A673 (cell line): ENCODE measurements at places on chromosomes 1 and 21.

- peak; percentile 56 for DNase-seq
Measured at GRCh38 chr1:41282679-41283317, 40.7 kb upstream of the SCMH1 start.

DNA sequence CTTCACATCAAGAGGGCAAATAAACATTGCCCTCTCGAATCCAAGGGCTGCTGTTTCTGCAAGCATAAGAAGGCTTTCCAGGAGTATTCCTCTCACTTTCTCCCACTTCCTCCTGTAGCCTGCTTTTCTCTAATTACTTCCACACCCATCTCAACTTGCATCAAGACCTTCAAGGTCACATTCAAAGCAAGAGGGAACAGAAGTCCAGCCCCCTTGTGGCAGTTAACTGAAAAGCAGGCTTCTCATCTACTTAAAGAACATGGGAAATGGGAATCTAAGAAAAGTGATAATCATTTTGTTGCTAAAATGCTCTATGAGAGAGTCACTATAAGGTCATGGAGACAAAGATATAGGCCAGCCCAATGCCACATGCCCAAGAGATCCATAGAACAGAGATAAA is 874.4 kb downstream of the KCNT2 start:
- DNase-seq: peak; percentile 41

GRCh38 chr1:200699871-200700270 is 30.2 kb upstream of the DDX59 start:
- peak; percentile 86 for DNase-seq

- peak; percentile 35 for DNase-seq
Measured at GRCh38 chr1:94396356-94397010, 21.7 kb upstream of the ABCD3 start.

- no peak for DNase-seq
Measured at GRCh38 chr1:96220651-96221050, 500.9 kb upstream of the PTBP2 start.

DNA sequence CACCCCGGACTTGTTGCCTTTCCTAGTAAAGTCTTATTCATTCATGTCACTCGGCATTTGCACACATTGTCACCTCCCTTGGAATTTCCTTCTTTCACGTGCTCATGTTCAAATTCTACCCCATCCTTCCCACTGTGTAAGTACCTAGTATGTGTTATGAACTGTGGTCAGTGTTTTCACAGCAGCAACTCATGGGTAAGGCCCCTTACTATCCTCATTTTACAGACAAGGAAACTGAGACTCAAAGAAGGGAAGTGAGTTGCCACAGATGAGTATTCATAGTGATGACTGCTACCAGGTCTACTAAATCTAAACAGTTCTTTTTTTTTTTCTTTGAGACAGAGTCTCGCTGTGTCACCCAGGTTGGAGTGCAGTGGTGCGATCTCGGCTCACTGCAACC is 10.5 kb downstream of the CITED4 start:
- no peak for DNase-seq

- DNase-seq: no peak
Measured at GRCh38 chr1:213622365-213623063, 365.3 kb upstream of the PROX1 start.

DNA sequence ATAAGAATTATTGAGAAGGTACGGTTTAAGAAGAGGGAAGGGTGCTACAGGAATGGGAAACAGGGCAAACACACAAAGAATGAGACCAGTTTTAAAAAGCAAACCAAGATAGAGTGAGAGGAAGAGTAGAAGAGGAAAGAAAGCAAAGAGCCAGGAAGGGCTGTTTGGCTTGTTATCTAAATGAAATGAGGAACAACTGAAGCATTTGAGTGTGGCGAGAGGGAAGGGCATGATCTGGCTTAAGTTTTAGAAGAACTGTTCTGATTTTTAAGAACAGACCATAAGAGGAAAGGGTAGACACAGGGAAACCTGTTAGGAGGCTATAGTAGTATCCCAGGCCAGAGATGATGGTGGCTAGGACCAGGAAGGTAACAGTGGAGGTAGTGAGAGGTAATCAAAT is 73.8 kb downstream of the TUT4 start:
- no peak for DNase-seq

DNA sequence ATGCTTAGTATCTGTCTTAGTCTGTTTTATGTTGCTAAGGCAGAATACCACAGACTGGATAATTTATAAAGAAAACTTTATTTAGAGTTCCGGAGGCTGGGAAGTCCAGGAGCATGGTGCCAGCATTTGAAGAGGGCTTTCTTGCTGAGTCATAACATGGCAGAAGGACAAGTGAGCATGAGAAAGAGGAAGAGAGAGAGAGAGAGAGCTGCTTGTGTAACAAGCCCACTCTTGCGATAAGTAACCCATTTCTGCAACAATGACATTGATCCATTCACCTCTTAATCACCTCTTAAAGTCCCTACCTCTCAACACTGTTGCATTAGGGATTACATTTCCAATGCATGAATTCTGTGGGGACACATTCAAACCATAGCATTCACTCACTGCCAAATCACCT is 11.7 kb upstream of the MYOCOS start:
- DNase-seq: no peak

GRCh38 chr21:32666258-32666657 is 54.1 kb upstream of the CFAP298 start:
- DNase-seq: no peak

- no peak for DNase-seq
Measured at GRCh38 chr1:31957701-31958674, 19.8 kb upstream of the PTP4A2 start.

GRCh38 chr1:183550915-183551314 is 39.3 kb downstream of the NCF2 start:
- DNase-seq: no peak

DNA sequence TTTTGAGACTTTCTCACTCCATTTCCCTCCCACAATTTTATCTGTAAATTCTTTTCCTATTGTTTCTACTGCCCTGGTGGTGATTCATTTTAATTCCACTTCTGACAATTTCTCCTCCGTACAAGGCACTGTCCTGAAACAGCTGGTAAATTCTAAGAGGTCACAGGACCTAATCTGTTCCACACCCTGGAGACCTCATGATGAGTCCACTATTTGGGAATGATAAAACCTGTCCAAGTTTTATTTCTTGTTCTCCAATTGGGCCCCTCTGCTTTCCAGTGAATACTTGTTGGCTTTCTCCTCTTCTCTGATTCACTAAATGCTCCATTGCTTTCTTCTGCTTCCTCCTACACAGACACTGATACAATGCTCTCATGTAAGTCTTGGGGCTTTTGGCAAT is 343.1 kb upstream of the DUSP10 start:
- no peak for DNase-seq

GRCh38 chr1:171247501-171247900 is 793 bp upstream of the FMO1 start:
- DNase-seq: no peak

DNA sequence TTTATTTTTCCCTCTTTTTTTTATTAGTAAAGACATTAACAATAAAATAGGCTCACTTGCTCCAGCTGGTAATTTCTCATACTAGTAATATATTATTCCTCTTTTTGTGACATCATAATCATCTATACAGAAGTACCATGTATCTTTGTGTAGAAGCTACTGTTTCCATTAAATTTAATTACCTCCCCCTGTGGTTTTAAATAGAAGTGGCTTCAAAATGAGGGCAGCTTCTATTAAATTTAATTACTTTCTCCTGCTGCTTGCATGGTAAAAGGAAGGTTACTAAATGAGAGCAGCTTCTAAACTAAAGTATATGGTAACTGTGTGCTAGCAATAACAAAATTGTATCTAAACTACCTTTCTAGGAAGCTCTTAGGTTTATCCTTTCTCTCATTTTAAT is 94.0 kb downstream of the DPYD start:
- DNase-seq: peak; percentile 91

- no peak for DNase-seq
Measured at GRCh38 chr1:157313240-157313807, 175.1 kb upstream of the ETV3 start.

GRCh38 chr1:109156916-109157385 is 43.0 kb downstream of the ELAPOR1 start:
- no peak for DNase-seq

DNA sequence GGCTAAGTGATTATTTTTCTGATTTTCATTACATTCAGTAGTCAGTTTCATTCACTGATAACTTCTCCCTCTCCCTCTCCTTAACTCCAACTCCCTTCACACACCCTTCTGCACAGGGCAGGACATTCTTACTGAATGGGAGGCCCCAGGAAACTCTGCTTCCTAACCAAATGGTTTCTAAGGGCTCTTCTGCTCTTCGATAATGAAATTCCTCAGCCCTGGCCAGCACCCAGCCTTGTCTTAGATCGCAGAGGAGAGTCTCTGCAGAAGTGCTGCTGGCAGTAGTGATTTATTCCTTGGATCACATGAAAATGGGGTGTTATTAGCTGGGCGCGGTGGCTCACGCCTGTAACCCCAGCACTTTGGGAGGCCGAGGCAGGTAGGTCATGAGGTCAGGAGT is 16.4 kb downstream of the PLEKHM2 start:
- no peak for DNase-seq

DNA sequence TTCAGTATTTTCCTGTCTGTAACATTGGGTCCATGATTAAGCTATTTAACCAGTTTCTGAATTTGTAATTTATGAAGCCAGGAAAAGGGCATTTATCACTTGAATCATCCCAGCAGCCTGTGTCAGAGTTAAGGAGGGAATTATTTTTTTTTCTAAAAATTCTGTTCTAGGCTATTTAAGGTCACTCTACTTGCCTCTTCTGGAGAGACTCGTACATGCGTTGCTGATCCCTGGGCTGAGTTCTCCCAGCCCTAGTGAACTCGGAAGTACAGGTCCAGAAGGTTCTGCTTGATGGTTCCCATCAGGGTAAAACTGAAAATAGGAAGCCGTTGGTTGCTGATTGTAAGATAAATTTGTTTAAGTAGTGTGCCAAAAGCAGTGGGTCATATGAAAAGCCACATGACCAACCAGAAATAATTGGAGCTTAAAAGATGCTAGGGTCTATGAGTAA is 90.7 kb downstream of the GPR88 start:
- no peak for DNase-seq

- DNase-seq: peak; percentile 33
Measured at GRCh38 chr1:54973205-54973921, 7.1 kb upstream of the TMEM61 start.

GRCh38 chr1:48931506-48932192 is 155.0 kb upstream of the BEND5 start:
- peak; percentile 53 for DNase-seq

DNA sequence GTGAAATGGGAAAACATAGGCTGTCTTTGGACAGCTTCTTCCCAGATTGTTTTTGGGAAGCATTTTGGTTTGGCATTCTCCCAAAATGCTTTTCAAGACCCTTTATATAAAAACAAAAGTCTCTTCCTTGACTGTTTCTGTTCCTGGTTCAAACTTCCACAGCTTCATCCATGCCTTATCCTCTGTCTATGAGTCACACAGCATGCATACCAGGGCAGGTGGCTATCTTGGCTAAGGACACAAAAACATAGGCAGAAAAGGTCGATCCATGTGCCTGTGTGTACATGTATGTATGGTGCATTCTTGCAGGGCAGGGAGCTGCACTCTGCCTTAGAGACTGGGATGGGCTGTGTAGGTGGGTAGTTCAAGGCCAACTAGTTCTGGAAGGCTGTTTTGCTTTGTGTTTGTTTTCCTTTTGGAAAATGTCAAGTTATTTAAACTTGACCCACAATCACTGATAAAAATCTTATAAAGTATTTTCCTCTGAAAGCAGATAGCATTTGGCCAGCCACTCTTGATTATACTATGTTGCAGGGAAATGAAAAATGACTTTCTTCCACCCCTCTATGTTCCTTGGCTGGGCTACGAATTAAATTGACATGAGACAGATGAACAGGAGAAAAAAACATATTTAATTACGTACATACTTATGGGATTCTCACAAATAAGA is 437.0 kb downstream of the SIPA1L2 start:
- no peak for DNase-seq

- peak; percentile 89 for DNase-seq
Measured at GRCh38 chr1:43934101-43934985, 742 bp downstream of the ARTN start.

DNA sequence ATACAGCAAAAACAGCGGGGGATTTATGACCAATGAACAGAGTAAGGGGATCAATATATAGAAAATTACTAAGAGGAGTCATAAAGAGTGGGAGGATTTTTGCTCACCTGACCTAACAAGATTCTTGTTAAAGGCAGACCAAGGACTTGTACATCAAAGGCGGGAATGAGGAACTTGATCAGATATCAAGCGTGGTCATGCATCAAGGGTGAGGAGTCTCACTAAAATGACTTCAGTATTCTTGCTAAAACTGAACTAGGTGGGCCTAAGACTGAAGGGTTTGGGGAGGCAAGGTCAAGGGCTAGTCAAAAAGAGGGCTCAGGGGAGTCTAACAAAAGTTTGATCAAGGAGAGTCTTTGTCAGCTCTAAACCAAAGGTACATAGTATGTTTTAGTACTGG is 2.1 kb downstream of the MOV10 start:
- no peak for DNase-seq

- DNase-seq: no peak
Measured at GRCh38 chr21:34833465-34833864, 164.7 kb downstream of the CLIC6 start.
